ENCODE measurements at places on chromosomes 16 and 17.

DNA sequence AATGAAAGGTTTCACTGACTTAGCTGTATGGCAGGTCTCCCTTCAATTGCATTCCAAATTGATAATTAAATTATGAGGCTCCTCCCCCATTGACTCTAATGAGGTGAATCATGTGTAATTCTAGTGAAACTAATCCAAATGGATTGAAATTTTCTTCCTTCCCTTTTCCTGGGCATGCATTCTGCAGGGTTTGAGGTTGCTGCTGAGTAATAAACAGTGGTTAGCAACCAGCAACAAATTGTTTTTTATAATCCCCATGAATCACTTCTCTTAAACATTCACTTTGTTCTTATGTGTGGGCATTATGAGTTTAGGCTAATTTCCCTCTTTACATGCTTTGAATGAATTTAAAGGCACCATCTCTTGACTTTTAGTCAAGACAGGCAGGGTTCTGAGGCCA is 43.4 kb downstream of the MYOCD start:
- DNase-seq = no peak

DNA sequence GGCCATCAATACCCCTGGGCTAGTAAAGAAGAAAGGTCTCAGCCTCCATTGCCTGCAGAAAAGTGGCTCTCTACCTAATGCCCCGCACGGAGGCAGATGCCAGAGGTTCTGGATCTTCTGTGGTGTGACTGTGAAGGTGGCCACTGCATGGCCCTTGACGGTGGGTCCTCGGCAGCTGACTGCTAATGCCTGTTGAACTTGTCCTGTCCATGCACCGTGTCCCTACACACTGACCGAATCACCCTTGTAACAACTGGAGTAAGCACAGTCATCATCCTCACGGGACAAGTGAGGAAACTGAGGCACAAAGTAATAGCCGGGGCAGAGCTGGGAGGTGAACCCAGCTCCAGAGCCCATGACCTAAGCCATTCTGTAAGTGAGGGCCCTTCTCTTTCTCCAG is 48.8 kb downstream of the MYH11 start:
- no peak for DNase-seq

GRCh38 chr17:78472035-78472905 is 93.8 kb downstream of the PGS1 start:
- no peak for DNase-seq

GRCh38 chr16:6827267-6827666 is 505.4 kb upstream of the RBFOX1 start:
- DNase-seq = no peak

- no peak for DNase-seq
Observed at GRCh38 chr17:74552037-74552436, 6.1 kb upstream of the CD300C start.

DNA sequence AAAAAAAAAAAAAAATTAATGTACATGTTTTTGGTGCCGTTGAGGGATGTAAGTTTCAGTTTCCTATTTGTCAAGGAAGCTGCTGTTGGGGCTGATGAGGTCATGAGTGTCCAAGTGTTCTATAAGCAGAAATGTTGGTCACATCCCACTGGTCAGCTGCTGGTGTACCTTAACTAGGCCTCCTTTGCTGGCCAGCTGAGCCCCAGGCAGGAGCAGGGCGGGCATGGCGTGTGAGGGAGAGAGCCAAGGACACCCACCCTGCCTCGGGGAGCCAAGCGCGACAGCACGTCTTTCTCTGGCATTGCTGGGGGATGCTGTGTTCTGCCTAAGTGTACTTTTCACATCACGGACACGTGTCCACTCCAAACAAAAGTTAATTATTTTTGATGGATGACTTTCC is 108.1 kb upstream of the CDC42EP4 start:
- no peak for DNase-seq

- DNase-seq = no peak
Observed at GRCh38 chr17:81396722-81397313, 1.6 kb downstream of the BAHCC1 start.
